ENCODE measurements at places on chromosomes 7 and 10.

DNA sequence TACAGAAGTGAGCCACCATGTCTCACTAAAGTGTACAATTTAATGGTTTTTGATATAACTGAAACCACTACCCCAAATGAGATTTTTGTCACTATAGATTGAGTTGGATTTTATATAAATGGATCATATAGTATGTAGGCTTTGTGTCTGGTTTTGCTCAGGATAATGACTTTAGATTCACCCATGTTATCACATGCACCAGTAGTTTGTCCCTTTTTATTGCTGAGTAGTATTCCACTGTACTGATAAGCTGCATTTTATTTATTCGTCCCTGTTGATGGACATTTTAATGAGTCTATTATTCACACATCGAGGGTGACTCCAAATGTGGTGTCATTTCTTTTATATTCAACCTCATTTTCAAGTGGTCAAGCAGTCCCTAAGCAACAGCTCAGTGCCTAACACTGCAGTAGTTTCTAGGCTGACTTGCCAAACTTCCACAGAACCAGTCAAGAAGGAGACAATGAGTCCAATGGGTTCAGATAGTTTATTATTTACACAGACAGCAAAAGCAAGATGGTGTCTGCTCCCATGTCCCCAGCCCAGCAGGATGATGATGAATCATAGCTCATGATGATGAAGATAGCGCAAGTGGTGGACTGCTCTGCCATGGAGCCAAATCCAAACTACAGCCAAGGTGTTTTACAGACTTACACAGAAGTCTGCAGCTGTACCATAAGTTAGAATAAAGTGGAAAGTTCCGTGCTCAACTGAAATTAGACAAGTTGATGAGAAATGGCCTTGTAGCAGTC lies 6.6 kb upstream of the FMC1 start:
- H3K27ac ChIP-seq, result no peak overlapping the region
- no peak overlapping the region for H3K4me3 ChIP-seq
- no peak for DNase-seq
- H3K36me3 ChIP-seq, result no peaks in the 10 kb centered on the region

DNA sequence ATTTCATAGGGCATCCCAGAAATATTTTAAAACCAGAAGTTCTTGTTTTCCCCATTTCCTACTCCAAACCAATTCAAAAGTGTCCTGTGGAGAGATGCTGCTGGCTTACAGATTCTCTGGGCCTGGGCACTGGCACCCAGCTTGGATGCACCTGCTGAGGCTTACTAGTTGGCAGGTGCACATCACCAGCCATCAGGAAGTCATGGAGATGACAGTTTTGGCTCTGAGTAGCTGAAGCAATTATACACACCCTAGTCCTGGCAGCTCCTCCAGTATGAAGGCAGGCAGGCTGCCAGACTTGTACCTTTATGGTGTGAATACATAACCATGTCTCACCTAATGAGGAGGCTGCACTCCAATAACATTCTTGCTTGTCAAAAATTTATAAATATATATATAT lies 276.6 kb upstream of the GHITM start:
- H3K27me3 ChIP-seq, result no peaks in the 10 kb centered on the region
- H3K36me3 ChIP-seq, result no peaks in the 10 kb centered on the region
- DNase-seq, result no peak
- H3K4me3 ChIP-seq, result no peak overlapping the region

DNA sequence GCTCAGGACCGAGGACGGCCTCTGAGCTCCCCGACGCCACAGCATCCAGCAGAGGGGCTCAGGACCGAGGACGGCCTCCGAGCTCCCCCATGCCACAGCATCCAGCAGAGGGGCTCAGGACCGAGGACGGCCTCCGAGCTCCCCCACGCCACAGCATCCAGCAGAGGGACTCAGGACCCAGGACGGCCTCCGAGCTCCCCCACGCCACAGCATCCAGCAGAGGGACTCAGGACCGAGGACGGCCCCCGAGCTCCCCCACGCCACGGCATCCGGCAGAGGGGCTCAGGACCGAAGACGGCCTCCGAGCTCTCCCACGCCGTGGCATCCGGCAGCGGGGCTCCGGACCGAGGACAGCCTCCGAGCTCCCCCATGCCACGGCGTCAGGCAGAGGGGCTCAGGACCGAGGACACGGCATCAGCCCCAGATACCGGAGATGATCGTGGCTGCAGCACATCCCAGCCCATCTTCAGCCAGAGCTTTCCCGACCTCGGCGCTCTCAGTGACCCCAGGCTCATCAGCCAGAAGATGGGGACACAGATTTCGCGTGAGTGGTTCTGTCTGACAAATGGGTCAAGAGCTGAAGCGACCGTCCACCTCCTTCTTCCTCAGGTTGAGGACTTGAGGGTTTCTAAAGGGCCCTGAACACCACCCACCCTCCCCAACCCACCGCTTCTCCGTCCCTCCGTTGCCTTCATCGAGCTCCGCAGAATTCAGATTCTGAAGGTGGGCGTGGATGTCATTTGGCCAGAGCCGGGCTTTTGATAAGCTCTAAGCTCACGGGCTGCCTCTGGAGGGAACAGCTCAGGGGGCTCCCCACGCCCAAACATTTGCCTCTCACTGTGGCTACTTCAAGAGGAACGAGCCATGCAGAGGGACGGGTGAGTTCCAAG lies 55.8 kb upstream of the DNAAF5 start:
- no peak for DNase-seq
- H3K27ac ChIP-seq, result no peak overlapping the region
- H3K4me3 ChIP-seq, result no peak overlapping the region
- H3K36me3 ChIP-seq, result no peaks in the 10 kb centered on the region
- H3K4me1 ChIP-seq, result peaks cover 19% of the 10 kb centered on the region
- no peaks in the 10 kb centered on the region for H3K27me3 ChIP-seq

- no peaks in the 10 kb centered on the region for H3K4me1 ChIP-seq
- H3K4me3 ChIP-seq, result no peak overlapping the region
- no peaks in the 10 kb centered on the region for H3K27me3 ChIP-seq
- H3K27ac ChIP-seq, result no peak overlapping the region
These were observed 312.1 kb upstream of the MEOX2 start for GRCh38 chr7:15998617-15999016.

GRCh38 chr10:123999956-124000615 lies 93.3 kb downstream of the CHST15 start:
- no peak overlapping the region for H3K27ac ChIP-seq
- no peaks in the 10 kb centered on the region for H3K27me3 ChIP-seq
- DNase-seq, result no peak
- H3K36me3 ChIP-seq, result no peaks in the 10 kb centered on the region
- peaks cover 6% of the 10 kb centered on the region for H3K4me1 ChIP-seq
- no peak overlapping the region for H3K4me3 ChIP-seq

DNA sequence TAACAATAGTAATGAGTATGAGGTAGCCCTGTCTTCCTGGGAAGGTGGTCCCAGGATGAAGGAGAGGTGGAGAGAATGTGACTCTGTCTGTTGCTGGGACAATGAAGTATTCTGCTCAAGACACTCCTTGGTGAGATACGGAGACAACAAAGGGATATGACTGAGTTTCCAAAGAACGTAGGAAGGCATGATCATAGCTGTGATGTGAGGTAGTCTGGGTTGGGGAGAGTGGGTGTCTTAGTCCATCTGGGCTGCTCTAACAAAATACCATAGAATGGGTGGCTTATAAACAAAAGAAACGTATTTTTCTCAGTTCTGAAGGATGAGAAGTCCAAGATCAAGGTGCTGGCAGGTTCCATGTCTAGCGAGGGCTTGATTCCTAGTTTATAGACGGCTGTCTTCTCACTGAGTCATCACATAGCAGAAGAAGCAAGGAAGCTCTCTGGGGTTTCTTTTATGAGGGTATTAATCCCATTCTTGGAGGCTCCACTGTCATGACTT lies 84.9 kb upstream of the RHOBTB1 start:
- H3K27ac ChIP-seq, result no peak overlapping the region
- H3K4me3 ChIP-seq, result no peak overlapping the region
- no peaks in the 10 kb centered on the region for H3K27me3 ChIP-seq
- H3K36me3 ChIP-seq, result no peaks in the 10 kb centered on the region
- H3K4me1 ChIP-seq, result no peaks in the 10 kb centered on the region

- H3K36me3 ChIP-seq, result no peaks in the 10 kb centered on the region
- H3K4me3 ChIP-seq, result no peak overlapping the region
- H3K27ac ChIP-seq, result no peak overlapping the region
- H3K27me3 ChIP-seq, result no peaks in the 10 kb centered on the region
These were observed 125.8 kb downstream of the TPST1 start for GRCh38 chr7:66330961-66331360.

DNA sequence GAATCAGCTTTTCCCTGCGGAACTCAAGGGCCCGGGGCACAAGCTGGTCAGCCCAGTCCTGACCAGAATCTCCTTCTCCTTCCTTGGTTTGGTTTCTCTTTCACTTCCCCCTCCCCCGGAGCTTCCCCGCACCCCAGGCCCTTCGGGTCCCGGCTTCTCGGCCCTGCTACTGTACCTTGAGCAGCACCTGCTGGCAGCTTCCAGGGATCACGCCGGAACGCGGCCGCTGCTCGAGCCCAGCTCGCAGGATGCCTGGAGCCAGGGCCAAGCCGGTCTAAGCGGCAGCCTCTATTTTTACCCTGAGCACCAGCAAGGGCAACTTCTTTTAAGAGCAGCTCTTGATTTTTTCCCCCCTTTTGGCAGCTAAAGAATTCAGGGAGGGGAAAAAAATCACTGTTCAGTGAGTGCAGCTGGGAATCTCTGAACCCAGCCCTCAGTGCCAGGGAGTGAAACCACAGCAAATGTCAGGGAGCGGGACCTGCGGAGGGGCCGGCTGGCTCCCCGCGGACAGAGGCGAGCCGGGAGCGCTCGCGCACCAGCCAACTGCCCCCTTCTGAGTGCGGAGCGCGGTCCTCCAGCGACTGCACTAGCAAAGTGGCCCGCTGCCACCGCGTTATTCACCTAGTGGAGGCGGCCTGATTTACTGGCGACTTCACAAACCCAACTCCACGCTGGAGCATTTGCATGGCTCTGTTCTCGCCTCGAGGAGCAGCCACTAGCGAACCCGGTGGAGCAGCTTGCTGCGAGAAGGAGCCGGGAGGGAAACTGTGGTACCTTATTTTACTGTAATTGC lies 2.4 kb upstream of the INHBA start:
- peak overlapping the region; percentile 76 for H3K4me3 ChIP-seq
- DNase-seq, result peak; percentile 52
- no peaks in the 10 kb centered on the region for H3K36me3 ChIP-seq
- peaks cover 12% of the 10 kb centered on the region for H3K4me1 ChIP-seq

GRCh38 chr10:77641344-77641743 lies 3.7 kb upstream of the KCNMA1 start:
- no peak for DNase-seq
- no peaks in the 10 kb centered on the region for H3K27me3 ChIP-seq
- no peaks in the 10 kb centered on the region for H3K36me3 ChIP-seq
- peak overlapping the region; percentile 16 for H3K4me3 ChIP-seq

DNA sequence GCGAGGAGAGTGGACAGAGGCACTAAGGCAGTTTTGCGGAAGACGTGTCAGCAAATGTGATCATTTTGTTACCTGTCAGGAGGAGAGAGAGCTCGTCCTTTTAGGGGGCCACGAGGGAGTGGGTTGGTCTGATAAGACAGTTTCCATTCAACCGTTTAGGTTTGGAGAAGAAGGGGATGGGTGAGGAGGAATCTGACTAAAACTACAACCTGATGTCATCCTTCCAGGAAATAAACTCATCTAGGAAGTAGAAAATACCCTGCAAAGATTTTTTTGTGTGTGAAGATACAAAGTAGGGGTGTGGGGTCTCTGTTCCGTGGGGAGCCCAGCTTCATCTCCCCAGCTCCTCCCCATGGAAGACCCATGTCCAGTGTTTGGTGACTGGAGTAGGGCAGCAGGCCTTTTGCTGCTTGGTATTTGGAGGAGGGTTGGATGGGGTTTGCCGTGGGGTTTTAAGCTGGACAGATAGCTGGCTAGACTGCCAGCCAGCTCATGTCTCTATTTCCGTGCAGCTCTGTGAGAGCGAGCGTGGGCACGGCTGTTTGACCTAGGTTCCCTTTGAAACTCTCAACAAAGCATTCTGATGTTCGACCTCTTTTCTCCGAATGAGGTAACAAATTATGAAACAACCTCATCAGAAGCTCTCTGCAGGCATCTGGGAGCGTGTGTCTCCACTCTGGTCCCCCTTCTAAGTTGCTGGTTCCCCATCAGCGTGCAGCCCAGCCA lies 136.0 kb upstream of the TCF7L2 start:
- H3K4me1 ChIP-seq, result peaks cover 25% of the 10 kb centered on the region
- no peaks in the 10 kb centered on the region for H3K36me3 ChIP-seq
- H3K4me3 ChIP-seq, result no peak overlapping the region
- no peak for DNase-seq
- no peak overlapping the region for H3K27ac ChIP-seq

- H3K27me3 ChIP-seq, result no peaks in the 10 kb centered on the region
- no peak overlapping the region for H3K27ac ChIP-seq
- no peak overlapping the region for H3K4me3 ChIP-seq
- no peaks in the 10 kb centered on the region for H3K36me3 ChIP-seq
These were observed 53.0 kb downstream of the HDAC9 start for GRCh38 chr7:18548534-18548933.

- no peak for DNase-seq
- no peak overlapping the region for H3K27ac ChIP-seq
- no peak overlapping the region for H3K4me3 ChIP-seq
- H3K36me3 ChIP-seq, result no peaks in the 10 kb centered on the region
These were observed 282.1 kb downstream of the KCND2 start for GRCh38 chr7:120554960-120555571.

GRCh38 chr10:1874533-1874932 lies 137.2 kb upstream of the ADARB2 start:
- no peaks in the 10 kb centered on the region for H3K4me1 ChIP-seq
- H3K27me3 ChIP-seq, result no peaks in the 10 kb centered on the region
- no peak overlapping the region for H3K27ac ChIP-seq

GRCh38 chr10:52500476-52500875 lies 186.4 kb downstream of the DKK1 start:
- no peaks in the 10 kb centered on the region for H3K27me3 ChIP-seq
- no peak for DNase-seq
- no peaks in the 10 kb centered on the region for H3K36me3 ChIP-seq

- no peak overlapping the region for H3K4me3 ChIP-seq
- H3K27ac ChIP-seq, result no peak overlapping the region
- H3K36me3 ChIP-seq, result no peaks in the 10 kb centered on the region
- peaks cover 6% of the 10 kb centered on the region for H3K4me1 ChIP-seq
- no peak for DNase-seq
These were observed 37.6 kb downstream of the OAT start for GRCh38 chr10:124381011-124381611.

- no peak overlapping the region for H3K4me3 ChIP-seq
- H3K36me3 ChIP-seq, result no peaks in the 10 kb centered on the region
- H3K27ac ChIP-seq, result no peak overlapping the region
- no peak for DNase-seq
- no peaks in the 10 kb centered on the region for H3K27me3 ChIP-seq
These were observed 1074.1 kb upstream of the AUTS2 start for GRCh38 chr7:68524126-68524525.

DNA sequence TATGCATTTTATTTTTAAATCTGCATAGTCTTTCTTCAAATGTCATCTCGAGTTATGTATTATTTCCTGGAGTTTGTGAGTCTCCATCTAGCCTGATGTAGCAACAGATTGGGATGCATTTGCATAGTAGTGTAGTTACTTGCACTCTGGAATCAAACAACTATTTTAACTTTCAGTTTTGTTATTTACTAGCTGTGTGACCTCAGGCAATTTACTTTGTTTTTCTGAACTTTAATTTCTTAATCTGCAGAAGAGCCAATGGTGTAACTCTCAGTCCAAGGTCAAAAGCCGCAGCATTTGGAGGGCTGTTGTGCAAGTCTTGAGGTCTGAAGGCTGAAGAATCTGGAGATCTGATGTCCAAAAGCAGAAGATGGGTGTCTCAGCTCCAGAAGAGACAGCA lies 175.8 kb upstream of the SORCS1 start:
- no peaks in the 10 kb centered on the region for H3K36me3 ChIP-seq
- no peak for DNase-seq
- no peak overlapping the region for H3K27ac ChIP-seq
- H3K27me3 ChIP-seq, result no peaks in the 10 kb centered on the region
- H3K4me1 ChIP-seq, result no peaks in the 10 kb centered on the region

Measured in thoracic aorta (tissue), 2 donors.